Psoas muscle (tissue), 8 donors: ENCODE measurements at places on chromosomes 5 and 9. TPM values are rescaled to one million over a fixed set of nuclear protein-coding genes. Genes with fewer than 3 reads are reported as not detected.
A peak's percentile ranks its signal among the peaks of the same experiment; 100 is the strongest.

The FAM169A gene
- 0.62 TPM for total RNA-seq

DNA sequence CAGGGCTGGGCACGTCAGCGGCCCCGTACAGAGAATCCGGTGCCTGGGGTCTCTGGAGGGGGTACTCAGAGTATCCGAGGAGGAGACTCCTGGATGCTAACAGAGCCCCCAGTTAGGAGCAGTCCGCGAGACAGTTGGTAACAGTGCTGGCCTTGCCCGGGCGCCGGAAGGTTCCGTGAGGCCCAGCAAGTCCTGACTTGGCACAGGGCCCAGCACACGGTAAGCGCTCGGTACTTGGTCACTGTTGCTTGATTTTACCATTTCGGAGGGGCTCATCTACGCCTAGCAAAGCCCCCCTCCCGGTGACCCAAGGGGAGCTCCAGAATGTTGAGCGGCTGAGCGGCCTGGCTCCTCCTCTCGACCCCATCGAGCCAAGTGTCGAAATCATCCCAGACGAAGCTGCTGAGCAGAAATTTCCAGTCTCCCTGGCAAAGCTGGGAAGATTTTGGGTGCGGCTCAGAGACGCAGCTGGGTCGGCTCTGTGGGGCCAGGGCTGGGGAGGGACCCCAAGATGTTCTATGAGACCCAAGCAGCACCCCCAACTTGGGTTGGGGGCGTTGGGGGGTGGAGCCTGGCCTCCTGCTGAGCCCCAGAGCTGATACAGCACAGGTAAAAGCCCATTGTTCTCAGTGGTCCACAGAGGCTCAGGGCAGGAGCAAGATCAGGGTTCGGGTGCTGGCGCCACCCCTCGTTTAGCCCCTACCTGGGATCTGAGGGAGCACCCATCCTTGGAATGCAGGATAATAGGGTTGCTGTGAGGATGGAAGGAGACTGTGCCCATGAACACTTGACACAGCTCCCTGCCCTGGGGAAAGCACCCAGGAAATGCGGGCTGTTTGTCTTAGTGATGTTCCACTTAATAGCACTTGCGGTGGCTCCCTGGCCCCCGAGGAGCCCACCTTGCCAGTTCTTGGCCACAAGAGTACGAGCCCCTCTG is 137.2 kb downstream of the C9orf50 start:
- H3K27ac ChIP-seq = peak overlapping the region; percentile 100
- H3K4me3 ChIP-seq = peak overlapping the region; percentile 74
- no peaks in the 10 kb centered on the region for H3K36me3 ChIP-seq

- peaks cover 28% of the 10 kb centered on the region for H3K27me3 ChIP-seq
- H3K4me3 ChIP-seq = no peak overlapping the region
- no peak overlapping the region for H3K27ac ChIP-seq
- H3K4me1 ChIP-seq = no peaks in the 10 kb centered on the region
- H3K36me3 ChIP-seq = no peaks in the 10 kb centered on the region
- DNase-seq = no peak
Observed at GRCh38 chr5:1165864-1166263, 35.5 kb upstream of the SLC6A19 start.

- no peak overlapping the region for H3K27ac ChIP-seq
- DNase-seq = no peak
- no peak overlapping the region for H3K4me3 ChIP-seq
- no peaks in the 10 kb centered on the region for H3K36me3 ChIP-seq
- no peaks in the 10 kb centered on the region for H3K27me3 ChIP-seq
Observed at GRCh38 chr9:136187683-136188586, 17.0 kb downstream of the LHX3 start.

- H3K4me1 ChIP-seq = no peaks in the 10 kb centered on the region
- no peak for DNase-seq
- no peaks in the 10 kb centered on the region for H3K27me3 ChIP-seq
- no peaks in the 10 kb centered on the region for H3K36me3 ChIP-seq
Observed at GRCh38 chr9:117156144-117156688, 258.6 kb downstream of the ASTN2 start.
